ENCODE measurements at places on chromosomes 1 and 21. TPM values are rescaled to one million over a fixed set of nuclear protein-coding genes. Genes with fewer than 3 reads are reported as not detected.

KRTAP19-1 gene
- total RNA-seq, result not detected

GRCh38 chr1:6028042-6028850 lies 17.4 kb upstream of the KCNAB2 start:
- no peaks in the 10 kb centered on the region for H3K27me3 ChIP-seq
- peak overlapping the region; percentile 29 for H3K27ac ChIP-seq
- H3K4me3 ChIP-seq, result peak overlapping the region; percentile 60
- H3K4me1 ChIP-seq, result peaks cover 20% of the 10 kb centered on the region
- no peaks in the 10 kb centered on the region for H3K36me3 ChIP-seq

DNA sequence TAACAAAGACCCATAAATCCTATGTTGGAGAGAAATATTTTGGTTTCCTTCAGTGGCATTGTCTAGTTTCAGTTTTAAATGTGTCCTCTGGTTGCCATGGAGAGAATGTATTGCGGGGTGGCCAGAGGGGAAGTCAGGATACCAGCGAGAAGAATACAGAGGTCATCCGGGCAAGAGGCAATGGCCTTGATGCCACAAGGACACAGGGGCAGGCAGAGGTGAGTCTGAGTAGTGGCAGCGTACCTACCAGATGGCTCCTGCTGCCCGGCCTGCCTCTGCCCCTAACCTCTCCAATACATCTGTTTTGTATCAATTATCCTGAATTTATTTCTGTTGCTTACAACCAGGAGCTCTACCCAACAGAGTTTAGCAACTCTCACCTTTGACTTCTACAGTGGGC lies 14.9 kb downstream of the KLHDC7A start:
- no peak overlapping the region for H3K27ac ChIP-seq
- DNase-seq, result no peak
- H3K36me3 ChIP-seq, result no peaks in the 10 kb centered on the region
- H3K4me1 ChIP-seq, result no peaks in the 10 kb centered on the region

DNA sequence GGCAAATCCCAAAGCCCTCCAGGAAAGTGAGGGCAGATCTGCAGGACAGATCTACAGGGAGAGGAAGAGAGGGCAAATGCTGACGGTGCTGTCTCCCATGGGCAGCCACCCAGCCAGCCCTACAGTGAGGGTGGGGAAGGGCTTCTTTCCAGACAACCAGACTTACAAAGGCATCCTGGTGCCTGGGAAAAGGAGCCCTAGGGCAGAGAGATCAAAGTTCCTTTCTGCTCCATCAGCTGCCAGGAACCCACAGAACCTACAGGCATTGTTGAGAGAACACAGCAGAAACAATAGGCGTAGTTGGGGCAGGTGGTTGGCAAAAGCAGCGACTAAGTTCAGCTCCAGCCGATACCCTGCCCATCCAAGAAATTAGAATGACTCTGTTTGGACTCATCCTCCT lies 332.4 kb downstream of the KCNH1 start:
- H3K27me3 ChIP-seq, result peaks cover 27% of the 10 kb centered on the region
- no peak overlapping the region for H3K4me3 ChIP-seq
- H3K27ac ChIP-seq, result no peak overlapping the region
- no peaks in the 10 kb centered on the region for H3K36me3 ChIP-seq
- DNase-seq, result no peak

TPM3 gene
- total RNA-seq, result 161 TPM

GRCh38 chr1:206833801-206834200 lies 31.6 kb upstream of the IL20 start:
- H3K36me3 ChIP-seq, result no peaks in the 10 kb centered on the region
- no peak for DNase-seq
- H3K4me3 ChIP-seq, result no peak overlapping the region
- no peak overlapping the region for H3K27ac ChIP-seq
- no peaks in the 10 kb centered on the region for H3K4me1 ChIP-seq

DNA sequence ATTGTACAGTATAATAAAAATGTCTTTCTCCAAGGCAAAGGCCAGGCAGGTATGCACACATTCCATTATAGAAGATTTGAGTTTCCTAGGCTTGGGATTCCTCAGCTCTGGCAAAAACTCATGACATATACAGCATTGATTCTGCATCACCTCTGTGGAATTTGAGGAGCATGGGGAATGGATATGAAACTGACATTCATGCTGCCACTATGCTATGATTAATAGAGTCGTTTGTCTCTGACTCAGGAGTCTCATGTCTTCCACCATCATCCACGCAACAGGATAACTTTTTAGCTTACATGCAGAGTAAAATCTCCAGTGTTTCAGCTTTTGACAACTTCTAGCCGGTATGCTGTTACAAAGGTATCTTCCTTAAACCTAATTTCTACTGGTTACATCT lies 49.8 kb upstream of the ADORA3 start:
- H3K36me3 ChIP-seq, result no peaks in the 10 kb centered on the region
- H3K4me3 ChIP-seq, result no peak overlapping the region
- no peak for DNase-seq

GRCh38 chr21:46416551-46416950 lies 42.1 kb upstream of the DIP2A start:
- DNase-seq, result no peak
- peaks cover 85% of the 10 kb centered on the region for H3K36me3 ChIP-seq
- no peaks in the 10 kb centered on the region for H3K27me3 ChIP-seq
- H3K27ac ChIP-seq, result no peak overlapping the region
- H3K4me1 ChIP-seq, result no peaks in the 10 kb centered on the region

DNA sequence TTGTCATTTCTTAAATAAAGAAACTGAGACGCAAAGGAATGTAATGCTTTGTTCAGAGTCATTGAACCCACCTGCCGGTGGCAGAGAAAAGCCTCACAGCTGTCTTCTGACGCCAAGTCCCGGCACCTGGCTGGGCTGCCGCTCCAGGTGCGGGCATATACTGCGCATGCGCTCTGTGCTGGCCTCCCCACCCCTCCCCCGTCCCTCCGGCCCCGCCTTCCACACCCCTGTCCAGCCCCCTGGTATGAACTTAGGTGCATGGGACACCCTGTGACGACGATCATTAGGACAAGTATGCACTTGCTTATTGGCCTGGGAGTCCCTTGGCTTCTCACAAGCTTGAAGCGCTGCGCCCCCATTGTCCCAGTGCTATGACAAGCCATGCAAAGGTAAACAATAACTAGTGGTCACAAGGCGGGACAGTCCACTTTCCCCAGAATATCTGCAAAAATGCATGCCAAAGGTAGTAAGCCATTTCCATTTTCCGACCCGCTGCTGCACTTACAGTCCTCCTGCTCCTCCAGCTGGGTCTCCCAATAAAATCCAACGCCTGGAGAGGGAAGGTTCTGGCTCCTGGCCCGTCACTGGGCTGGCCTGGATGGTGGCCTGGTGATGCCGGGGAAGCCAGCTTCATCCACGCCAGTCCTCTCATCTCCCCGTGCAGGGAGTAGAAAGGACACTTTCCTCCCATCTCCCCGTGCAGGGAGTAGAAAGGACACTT lies 100.4 kb downstream of the PSMG1 start:
- H3K36me3 ChIP-seq, result no peaks in the 10 kb centered on the region
- no peak overlapping the region for H3K27ac ChIP-seq
- no peak for DNase-seq
- H3K27me3 ChIP-seq, result no peaks in the 10 kb centered on the region

DNA sequence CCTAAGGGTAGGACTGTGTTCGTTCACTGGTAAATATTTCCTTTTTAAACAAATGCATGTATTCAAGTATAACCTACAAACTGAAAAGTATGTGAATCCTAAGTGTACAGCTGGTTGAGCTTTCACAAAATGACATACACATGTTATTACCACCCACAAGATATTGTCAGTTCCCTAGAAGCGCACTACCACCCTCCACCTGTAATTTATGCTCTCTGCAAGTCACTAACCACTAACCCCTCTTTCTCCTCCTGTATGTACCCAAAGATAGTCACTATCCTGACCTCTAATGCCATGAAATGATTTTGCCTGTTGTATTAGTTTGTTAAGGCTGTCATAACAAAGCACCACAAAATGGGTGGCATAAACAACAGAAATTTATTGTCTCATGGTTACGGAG lies 82.8 kb upstream of the CHODL start:
- no peak overlapping the region for H3K4me3 ChIP-seq
- H3K4me1 ChIP-seq, result no peaks in the 10 kb centered on the region
- H3K27ac ChIP-seq, result no peak overlapping the region
- DNase-seq, result no peak

SV2A gene
- 0.44 TPM for total RNA-seq

GRCh38 chr21:39009587-39010225 lies 173.5 kb downstream of the PSMG1 start:
- no peak for DNase-seq
- H3K4me3 ChIP-seq, result no peak overlapping the region
- H3K4me1 ChIP-seq, result peaks cover 59% of the 10 kb centered on the region
- H3K36me3 ChIP-seq, result no peaks in the 10 kb centered on the region
- H3K27ac ChIP-seq, result no peak overlapping the region
- no peaks in the 10 kb centered on the region for H3K27me3 ChIP-seq

DNA sequence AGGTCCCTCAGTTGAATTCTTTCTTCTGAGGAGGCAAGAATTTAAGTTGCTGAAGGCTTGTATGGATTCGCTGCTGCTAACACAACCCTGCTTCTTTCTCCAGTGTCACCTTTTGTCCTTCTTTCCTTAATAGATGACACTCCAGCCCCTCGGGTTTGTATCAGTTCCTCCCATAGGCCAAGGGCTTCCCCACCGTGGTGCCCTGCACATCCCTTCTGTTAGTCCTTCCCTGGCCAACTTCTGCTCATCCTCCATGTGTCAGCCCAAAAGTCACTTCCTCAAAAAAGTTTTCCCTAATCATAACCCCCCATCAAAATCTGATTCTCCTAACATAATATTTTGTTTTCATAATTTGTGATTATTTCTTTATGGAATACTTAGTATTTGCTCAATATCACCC lies 190.4 kb downstream of the RHOU start:
- peaks cover 4% of the 10 kb centered on the region for H3K4me1 ChIP-seq
- no peak overlapping the region for H3K27ac ChIP-seq
- no peaks in the 10 kb centered on the region for H3K36me3 ChIP-seq

DNA sequence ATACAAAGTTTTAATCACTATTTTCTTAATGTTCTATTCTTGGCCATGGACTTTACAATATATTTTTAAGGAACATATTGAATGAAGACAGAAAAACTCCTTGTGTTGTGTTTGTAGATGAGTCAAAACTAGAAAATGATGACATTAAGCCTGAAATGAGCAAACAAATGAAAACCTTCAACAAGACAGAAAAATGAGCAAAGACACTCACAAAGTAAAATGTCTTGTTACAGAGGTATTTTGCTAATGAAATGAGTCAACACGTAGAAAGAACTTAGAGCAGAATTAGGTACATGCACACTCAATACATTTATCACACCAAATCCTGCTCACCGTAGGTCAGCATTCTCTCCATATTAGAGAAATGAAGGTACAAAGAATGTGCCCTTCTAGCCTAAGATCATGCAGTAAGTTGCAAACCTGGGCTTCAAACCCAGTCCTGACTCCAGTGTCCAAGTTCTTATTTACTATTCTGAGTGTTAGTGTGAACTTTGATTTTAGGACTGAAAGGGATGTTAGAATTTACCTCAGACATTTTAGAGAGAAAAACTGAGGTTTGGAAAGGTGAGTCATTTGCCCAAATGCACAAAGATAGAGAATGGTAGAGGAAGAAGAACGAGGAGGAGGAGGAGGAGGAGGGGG lies 133.9 kb upstream of the SGIP1 start:
- DNase-seq, result no peak
- H3K27me3 ChIP-seq, result no peaks in the 10 kb centered on the region
- H3K4me3 ChIP-seq, result no peak overlapping the region
- H3K27ac ChIP-seq, result no peak overlapping the region
- H3K4me1 ChIP-seq, result peaks cover 29% of the 10 kb centered on the region

GRCh38 chr1:160208557-160209320 lies 3.6 kb downstream of the PEA15 start:
- peak overlapping the region; percentile 96 for H3K27ac ChIP-seq
- H3K4me1 ChIP-seq, result peaks cover 81% of the 10 kb centered on the region
- DNase-seq, result no peak
- H3K36me3 ChIP-seq, result peaks cover 32% of the 10 kb centered on the region

SELENBP1 gene
- total RNA-seq, result 66.3 TPM

DNA sequence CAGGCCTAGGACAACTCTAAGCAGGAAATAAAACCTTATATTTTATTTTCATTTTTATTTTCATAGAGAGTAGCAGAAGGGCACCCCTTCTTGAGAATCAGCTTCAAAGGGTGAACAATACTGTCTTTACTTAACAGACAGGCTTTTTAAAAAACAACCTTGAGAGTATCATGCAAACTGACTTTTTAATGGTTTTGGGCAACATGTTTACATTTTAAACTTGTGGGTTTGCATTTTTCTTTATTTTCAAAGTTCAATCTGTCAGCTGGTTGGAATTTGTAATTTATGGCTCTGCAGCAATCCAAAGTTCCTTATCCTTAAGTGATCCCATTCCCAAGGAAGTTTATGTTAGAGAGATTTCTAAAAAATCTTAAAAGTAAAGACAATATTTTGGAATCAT lies 392.3 kb upstream of the ADAMTS5 start:
- H3K4me3 ChIP-seq, result no peak overlapping the region
- no peaks in the 10 kb centered on the region for H3K27me3 ChIP-seq
- H3K27ac ChIP-seq, result no peak overlapping the region
- H3K4me1 ChIP-seq, result no peaks in the 10 kb centered on the region
- H3K36me3 ChIP-seq, result no peaks in the 10 kb centered on the region
- DNase-seq, result no peak

GRCh38 chr1:28956038-28956464 lies 41.7 kb downstream of the EPB41 start:
- no peak overlapping the region for H3K4me3 ChIP-seq
- no peaks in the 10 kb centered on the region for H3K36me3 ChIP-seq
- H3K27me3 ChIP-seq, result no peaks in the 10 kb centered on the region
- no peak overlapping the region for H3K27ac ChIP-seq

ESRRG gene
- 58.5 TPM for total RNA-seq

CLDN14 gene
- total RNA-seq, result not detected

SMCP gene
- total RNA-seq, result not detected

BNIPL gene
- 0.47 TPM for total RNA-seq
